ENCODE measurements at places on chromosomes 6 and 20.

GRCh38 chr6:155959898-155960495, 504.4 kb upstream of the NOX3 start:
- DNase-seq = no peak

DNA sequence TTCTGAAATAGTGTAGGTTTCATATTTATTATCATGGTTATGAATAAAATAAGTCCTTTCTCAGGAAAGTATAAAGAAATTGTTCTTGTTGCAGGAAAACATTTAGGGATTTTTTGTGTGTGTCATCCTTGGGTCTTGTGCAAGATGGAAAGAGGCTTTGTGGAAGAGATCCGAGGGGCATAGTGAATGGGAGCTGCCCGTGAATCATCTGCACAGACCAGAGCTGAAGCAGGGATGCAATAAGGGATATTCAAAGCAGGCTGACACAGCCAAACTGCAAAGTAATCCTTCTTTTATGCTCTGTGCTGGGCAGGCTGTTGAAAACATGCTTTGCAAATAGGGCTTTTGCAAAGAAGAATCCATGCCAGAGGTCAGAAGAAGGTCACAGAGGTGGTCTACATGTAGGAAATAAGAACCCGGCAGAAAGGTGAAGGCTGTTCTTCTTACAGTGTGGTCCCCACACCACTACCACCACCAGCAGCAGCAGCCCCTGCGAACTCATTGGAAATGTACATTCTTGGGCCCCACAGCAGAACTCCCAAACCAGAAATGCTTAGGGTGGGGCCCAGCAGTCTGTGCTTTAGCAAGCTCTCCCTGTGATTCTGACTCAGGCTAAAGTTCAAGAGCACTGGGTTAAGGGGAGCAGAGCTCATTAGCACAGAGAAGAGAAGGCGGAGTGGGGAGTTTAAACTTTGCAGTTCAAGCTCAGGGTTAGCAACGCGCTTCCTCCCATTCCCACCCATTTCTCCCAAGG, 237.6 kb downstream of the QKI start:
- peak; percentile 63 for DNase-seq

GRCh38 chr6:130128326-130128725, 94.4 kb downstream of the SAMD3 start:
- DNase-seq = no peak

DNA sequence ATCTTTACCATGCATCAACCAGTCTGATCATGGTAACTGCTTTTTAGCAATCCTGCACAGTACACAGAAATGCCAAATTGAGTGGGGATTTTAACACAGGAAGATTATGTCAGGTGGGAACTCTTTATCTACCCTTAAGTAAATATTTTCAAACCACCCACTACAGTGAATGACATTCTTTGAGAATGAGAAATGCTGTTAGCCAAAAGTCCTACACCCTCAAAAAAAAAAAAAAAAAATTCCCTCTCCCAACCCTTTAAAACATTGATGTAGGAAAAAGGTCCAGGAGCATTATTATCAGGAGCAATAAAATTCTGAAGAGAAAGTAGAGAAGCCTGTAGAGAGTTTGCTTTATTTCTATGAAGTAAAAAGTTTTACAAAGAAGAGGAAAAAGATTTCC, 307.2 kb upstream of the THEMIS start:
- DNase-seq = peak; percentile 7

DNA sequence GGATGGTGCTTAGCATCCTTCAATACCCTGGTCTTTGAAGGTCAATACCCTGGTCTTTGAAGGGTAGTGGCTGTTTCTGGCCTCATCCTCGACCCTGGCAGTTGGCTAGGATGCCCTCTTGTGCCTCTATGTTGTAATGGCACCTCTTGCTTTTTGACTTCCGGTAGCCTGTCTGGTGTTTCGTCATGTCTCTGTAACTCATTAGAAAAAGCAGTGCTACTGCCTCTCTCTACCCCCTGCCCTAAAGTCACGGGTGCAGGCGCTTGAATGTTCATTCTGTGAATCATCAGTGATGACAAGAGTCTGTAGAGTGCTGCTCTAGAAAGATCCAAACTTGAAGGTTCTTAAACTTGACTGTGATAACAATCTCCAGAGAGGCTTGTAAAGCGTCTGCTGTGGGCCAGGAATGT, 28.3 kb downstream of the RSPO4 start:
- DNase-seq = peak; percentile 86

DNA sequence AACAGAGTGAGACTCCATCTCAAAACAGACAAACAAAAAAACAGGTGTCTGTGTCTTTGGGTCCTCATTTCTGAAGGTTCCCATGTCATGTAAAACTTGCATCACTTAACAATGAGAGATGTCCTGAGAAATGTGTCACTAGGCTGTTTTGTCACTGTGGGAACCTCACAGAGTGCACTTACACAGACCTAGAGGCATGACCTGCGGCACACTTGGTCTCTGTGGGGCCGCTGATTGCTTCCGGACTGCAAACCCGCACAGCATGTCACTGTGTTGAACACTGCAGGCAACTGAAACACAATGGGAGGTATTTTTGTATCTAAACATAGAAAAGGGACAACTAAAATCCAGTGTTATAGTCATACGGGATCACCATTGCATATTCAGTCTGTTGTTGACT, 42.3 kb upstream of the TMEM181 start:
- no peak for DNase-seq

- DNase-seq = peak; percentile 93
Observed at GRCh38 chr20:50308513-50309279, 118.1 kb downstream of the CEBPB start.
